Stimulated activated CD4-positive, alpha-beta T cell treated with anti-CD3 and anti-CD28 coated beads, Interleukin-12 subunit alpha, Interleukin-12 subunit beta, amount 100 ng/mL, for 24 hours (primary cell): ENCODE measurements at places on chromosomes 2 and 18.

DNA sequence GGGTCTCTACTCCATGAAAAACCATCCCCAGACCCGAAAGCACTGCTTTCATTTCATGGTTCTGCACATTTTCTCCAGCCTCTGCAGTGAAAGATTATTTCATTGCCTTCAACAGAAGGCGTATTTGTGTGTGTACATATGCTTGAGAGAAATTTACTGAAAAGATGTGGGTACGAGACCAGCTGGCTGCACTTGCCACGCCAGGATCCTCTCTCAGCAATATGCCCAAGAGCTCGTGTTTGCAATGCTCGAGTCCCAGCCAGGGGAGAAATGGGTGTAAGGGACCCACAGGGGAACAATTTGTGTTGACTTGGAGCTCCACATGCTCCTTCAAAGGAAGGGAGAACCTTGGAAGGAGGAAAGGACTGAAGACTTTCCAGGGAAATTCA lies 37.3 kb downstream of the TMEM177 start:
- DNase-seq = no peak

DNA sequence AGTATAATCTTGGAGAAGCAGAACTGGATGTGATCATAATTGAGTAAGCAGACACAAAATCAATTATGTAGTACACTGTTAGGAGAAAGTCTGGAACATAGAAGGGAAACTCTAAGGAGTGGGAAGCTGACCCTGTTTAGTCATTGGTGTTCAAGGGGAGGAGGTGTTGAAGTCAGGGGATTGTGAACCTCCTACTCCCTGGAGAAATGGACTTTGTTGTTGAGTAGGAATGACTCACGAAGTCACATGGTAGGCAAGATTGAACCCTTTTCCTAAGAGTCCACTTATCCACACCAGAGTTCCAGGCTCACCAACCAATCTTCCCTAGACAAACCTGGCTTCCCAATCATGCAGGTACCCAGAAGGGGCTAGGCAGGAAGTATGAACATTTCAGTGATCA lies 81.0 kb upstream of the BCL11A start:
- DNase-seq = no peak

- no peak for DNase-seq
Measured at GRCh38 chr18:48914581-48915251, 36.0 kb downstream of the SMAD7 start.

DNA sequence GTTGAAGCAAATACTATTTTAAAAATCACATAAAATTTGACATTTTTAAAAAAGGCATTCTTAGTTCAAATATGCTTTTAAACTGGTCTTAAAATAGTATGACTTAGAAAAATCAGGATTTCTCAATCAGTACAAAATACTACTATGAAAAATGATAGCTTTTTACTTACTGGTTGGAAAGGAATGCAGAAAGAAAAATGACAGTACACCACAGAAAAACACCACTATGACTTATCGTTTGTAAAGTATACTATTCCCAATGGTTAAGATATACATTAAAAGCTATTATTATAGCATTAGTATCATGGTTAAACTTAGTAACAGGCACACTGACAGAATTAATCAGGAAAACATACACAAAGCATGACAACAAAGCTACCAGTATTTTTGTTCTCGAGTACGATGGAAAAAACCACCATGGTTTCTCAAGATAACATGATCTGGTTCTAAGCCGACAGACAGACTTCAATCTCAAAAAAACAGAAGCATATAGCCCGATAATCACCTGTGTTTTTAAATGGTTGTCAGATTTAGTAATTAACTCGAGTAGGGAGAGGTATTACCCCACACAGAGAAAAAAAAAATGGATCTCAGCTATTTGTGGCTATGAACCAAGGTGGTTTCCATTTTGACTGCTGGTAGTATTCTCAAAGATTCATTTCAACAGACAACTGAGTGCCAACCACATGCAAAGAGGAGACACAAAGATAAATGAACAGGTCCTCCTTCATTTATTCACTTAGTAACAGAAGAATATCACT lies 39.1 kb downstream of the CUL3 start:
- DNase-seq = no peak

DNA sequence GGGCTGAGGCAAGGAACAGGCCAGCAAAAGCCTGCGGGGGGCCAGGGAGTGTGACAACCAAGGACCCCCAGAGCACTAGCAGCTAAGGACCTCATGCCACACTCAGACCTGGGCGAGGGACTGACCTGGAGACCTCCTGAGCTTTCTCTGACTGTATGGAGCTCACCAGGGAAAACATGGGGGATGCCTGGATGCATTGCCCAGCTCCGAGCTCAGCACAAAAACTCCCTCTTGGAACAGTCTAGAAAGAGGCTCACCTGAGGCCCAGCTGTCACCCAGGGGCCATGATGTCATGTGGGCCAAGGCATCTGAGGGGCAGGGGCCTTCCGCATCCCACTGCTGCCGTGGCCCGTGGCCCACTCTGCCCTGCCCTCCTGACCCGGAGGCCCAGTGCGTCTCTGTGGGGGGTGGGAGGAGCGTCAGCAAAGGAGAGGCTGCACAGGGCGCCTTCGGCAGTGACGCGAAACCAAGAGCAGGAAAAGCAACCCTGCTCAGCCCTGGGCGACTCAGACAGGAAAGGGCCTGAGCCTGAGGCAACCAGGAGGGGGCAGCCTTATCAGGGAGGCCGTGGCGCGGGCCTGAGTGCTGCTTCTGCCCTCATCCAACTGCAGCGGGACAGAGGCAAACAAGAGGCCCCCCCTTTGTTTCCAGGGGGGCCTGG lies 57.3 kb upstream of the ALPP start:
- DNase-seq = peak; percentile 48

- no peak for DNase-seq
Measured at GRCh38 chr18:75474332-75474731, 46.8 kb upstream of the SMIM21 start.

GRCh38 chr2:229231328-229231868 lies 39.7 kb downstream of the PID1 start:
- DNase-seq = no peak

- no peak for DNase-seq
Measured at GRCh38 chr2:20616341-20616871, 34.5 kb downstream of the HS1BP3 start.

DNA sequence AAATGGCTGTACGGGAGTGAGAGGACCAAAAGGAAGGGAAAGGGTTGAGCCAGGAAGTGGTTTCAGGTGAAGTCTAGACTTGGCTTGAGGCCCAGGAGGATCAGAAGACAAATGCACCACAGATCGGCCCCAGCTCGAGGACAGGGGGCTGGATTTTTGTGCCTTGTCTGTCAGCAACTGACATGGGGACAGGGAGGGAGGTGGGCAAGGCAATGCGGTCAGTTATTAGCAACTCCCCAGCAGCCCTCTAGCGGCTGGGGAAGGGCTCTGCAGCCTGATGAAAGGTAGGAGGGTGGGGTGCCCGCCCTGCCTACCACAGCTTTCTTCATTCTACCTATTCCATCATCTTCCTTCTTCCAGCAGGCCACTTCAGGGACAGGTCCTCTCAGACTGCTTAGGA lies 50.0 kb downstream of the CPO start:
- no peak for DNase-seq

GRCh38 chr2:54673501-54673998 lies 49.9 kb upstream of the EML6 start:
- DNase-seq = peak; percentile 63

- no peak for DNase-seq
Measured at GRCh38 chr18:41630232-41630886, 324.7 kb upstream of the PIK3C3 start.

GRCh38 chr2:239736358-239737143 lies 288.6 kb downstream of the NDUFA10 start:
- DNase-seq = no peak

DNA sequence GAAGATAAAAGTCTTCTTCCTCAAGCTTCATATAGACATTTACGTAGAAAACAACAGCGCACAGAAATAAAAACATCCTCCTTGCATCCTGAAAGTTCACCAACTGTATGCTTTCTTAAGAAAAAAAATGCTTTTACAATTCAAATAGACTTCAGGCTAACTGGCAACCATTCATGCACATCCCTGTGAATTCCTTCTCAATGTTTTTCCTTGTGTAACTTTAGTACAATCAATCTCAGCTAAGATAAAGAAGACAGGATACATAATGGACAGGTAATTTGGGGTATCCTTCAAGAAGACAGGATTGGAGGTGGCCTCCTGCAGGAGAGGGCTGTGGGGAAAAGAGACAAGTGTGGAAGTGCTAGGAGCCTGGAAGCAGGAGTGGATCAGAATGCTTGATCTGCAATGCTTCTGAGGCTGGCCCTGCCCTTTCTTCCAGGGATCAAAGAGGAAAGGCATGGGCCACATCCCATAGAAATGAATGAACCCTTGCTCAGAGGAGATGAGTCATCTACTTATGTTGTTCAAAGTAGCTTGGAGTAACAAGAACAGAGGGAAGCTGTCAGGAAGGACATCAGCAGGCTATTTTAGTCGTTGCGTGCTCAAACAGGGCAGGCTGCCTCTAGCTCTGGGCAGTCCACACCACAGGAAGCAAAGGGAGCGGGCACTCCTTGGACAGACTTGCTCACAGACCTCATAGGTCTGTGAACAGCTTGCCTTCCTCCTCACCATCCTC lies 126.6 kb downstream of the TMEM131 start:
- no peak for DNase-seq

DNA sequence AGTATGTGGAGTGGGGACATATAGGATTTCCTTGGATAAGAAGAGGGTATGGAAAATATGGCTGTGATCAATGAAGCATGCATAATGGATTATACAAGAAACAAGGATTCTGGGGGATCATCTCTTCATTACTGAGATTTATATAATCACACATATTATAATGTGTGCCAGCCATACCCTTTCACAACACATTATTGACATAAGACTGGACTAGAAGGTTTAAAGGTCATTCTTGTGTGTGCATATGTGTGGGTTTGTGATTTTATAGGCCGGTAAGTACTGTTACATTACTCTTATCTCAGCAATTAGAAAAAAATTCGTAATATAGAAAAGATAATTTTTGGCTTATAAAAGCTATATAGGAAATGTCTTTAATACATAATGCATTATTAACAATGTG lies 62.2 kb upstream of the DCC start:
- no peak for DNase-seq

DNA sequence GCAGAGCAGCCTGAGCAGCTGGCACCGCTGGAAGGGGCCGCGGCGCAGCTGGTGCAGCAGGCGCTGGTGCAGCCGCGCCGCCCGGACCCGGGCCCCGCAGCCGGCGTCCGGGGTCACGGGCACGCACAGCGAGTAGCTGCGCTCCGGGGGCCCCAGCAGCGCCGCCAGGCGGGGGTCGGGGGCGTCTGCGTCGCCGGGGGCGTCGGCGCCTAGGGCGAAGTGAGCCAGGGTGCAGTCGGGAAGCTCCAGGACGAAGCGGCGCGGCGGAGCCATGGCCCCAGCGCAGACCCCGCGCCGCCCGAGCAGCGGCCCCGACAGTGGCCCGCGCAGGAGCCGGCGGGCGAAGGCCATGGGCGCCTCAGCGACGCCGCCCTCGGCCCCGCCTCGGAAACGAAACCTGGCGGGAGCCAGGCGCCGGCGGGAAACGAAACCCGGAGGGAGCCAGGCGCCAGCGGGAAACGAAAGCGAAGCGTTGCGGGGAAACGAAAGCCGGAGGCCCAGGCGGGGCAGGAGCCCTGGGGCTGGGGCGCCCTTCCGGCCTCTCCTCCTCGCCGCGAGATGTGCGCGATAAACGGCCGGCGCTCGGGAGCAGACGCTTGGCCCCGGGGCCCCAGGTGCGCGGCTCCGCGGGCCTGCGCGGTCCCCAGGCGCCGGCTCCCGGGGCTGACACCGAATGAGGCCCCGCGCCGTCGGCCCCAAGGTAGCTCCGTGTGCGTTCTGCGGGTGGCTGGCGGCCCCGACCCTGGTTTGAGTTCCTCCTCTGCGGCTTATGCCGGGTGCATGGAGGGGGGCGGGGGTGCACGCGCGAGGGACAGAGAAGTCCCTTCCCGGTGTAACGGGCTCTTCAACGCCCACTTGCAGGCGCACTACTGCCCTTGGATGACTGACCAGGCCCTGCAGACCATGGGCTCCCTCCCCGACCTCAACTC lies at the start of gene CMPK2:
TSS of gene CMPK2 (minus strand) at position 562 of the 929 bp plus-strand sequence. CDS start at position 351, 211 bp downstream.
- peak; percentile 46 for DNase-seq

DNA sequence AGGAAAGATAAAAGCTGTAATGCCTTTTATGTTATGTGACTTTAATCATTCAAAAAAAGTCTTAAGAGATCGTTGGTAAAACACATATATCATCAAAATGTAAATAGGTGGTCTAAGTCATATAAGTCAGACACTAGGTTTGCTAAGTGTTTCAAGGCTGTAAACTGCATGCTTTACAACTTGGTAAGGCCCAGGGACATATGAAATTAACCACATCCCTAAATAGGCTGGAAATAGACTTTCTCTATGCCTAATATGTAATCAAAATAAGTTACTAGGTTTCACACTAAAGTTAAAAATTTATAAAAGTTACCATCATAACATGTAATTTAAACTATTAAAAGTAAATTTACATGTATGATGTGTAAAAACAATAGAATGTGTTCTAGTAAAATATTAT lies 946.3 kb upstream of the LRATD1 start:
- no peak for DNase-seq
